Fibroblast of pulmonary artery (primary cell): ENCODE measurements at places on chromosomes 13 and 19.

GRCh38 chr19:33464010-33464732 is 57.4 kb downstream of the PEPD start:
- no peak for DNase-seq

DNA sequence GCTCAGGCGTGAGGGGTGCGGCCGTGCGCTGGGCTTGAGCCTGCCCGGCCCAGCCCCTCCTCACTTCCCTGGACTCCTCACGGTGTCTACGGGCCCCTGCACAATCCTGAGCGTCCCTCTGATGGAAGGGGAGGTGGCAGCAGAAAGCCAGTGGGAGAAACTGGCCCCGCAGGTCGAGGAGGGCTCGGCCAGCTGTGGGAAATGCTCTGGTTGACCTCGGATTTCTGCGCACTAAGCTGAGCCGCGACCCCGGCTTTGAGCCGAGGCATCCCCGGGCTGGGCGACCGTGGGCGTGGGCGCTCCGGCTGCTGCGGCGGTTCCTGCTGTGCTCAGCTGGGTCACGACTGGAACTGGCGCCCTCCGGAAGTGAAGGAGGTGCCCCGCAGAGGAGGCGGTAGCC is 70.1 kb downstream of the ZNF208 start:
- DNase-seq, result no peak

- DNase-seq, result no peak
Measured at GRCh38 chr19:4386041-4386782, 14.1 kb downstream of the SH3GL1 start.

GRCh38 chr13:106473154-106473553 is 62.3 kb downstream of the EFNB2 start:
- DNase-seq, result no peak

GRCh38 chr19:51200071-51200666 is 24.7 kb upstream of the CD33 start:
- no peak for DNase-seq

DNA sequence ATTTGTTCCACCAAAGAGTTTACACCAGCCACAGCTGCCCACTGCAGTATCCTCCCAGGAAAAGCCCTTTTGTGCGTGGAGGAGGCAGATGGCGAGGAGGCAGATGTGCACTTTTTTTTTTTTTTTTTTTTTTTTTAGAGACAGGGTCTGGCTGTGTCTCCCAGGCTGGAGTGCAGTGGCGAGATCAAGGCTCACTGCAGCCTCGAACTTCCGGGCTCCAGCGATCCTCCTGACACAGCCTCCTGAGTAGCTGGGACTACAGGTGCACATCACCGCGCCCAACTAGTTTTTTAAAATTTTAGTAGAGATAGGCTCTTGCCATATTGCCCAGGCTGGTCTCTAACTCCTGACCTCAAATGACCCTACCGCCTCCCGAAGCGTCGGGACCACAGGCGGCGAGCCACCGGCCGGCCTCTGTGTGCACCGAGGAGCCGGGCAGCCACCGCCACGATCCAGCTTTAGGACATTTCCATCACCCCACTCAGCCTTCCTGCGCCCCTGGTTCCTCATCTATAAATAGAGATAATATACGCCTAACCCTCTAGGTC is 563 bp upstream of the PDCD5 start:
- no peak for DNase-seq

GRCh38 chr19:10655457-10656312 is 1.5 kb downstream of the ILF3 start:
- DNase-seq, result peak; percentile 30

- DNase-seq, result no peak
Measured at GRCh38 chr19:40398417-40399131, 8.6 kb upstream of the HIPK4 start.
